ENCODE measurements at places on chromosomes 2 and 18. TPM values are rescaled to one million over a fixed set of nuclear protein-coding genes. Genes with fewer than 3 reads are reported as not detected.
A peak's percentile ranks its signal among the peaks of the same experiment; 100 is the strongest.

The FBXO41 gene
- total RNA-seq: 95.9 TPM

DNA sequence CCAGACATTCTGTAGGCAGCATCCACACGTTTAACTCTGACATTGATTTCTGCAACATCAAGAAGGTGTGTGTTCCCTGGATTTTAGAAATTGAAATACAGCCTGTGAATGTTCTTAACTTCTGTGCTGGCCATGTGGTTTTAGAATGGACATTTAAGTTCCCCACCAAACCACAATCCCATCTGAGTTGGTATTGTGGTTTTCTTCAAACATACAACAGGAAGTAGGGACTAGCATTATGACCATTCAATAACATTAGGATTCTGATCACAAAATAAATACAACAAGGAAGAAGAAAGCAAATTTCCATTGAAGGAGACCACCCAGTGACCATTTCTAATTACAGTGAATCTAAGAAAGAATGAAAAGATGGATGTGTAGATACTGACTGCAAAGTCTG, 51.2 kb downstream of the MAP3K20 start:
- DNase-seq: no peak

DNA sequence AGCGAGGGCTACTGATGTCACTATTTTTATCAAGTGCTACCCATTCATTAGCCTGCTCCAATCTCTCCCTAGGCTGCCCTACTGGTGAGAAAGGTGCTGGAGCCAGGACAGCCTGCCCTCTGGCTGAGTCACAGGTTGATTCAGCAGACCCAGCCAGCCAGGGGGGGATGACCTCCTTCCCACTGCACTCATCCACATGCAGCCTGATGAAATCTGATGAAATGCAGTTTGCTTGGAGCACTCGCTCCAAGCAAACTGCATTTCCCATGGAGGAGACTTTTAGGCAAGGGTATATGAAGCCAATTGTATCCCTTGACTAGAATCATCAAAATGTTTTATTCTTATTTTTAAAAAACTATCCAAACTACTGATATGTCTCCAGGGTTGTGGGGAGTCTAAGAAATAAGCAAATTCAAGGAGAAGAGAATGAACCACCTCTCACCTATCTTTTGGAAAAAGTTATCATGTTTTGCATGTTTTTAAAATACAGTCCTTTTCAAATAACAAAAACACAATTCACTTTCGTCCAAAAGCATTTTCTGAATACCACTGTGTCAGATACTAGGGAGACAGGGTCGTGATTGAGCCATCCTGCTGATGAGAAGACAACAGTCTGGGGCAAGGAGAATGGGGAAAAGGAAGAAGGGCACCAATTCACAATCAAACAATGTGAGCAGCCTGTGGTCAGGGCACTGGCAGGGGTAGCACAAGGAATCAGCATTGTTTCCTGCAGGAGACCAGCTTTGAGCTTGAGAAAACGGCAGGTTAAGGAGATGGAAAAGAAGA, 128.3 kb downstream of the AFF3 start:
- no peak for DNase-seq

The SCG2 gene
- 62.8 TPM for total RNA-seq

The NHEJ1 gene
- total RNA-seq: 10.1 TPM

DNA sequence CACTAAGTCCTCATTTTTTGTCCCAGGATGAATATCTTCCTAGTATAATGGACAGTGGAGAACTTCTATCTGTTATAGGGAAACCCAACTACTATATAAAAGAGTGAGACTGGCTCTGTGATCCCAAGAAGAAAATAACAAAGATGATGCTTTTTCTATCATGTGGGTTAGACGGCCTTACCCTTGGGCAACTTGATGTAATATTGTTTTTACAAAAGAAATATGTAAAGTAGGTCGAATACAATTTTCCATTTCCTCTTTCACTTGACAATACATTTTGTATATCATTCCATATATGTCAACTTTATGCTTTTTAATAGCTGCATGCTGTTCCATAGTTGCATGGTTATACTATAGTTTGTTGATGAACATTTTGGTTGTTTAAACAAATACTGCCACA, 87.5 kb upstream of the SESTD1 start:
- no peak for DNase-seq

GRCh38 chr2:201254081-201254730, 6.1 kb upstream of the CASP8 start:
- no peak for DNase-seq

The RPRM gene
- 21.9 TPM for total RNA-seq

GRCh38 chr18:22344908-22345670, 72.6 kb downstream of the CTAGE1 start:
- DNase-seq: no peak

The LBX2 gene
- total RNA-seq: not detected

GRCh38 chr2:25473758-25474340, 132.1 kb upstream of the DNMT3A start:
- no peak for DNase-seq

GRCh38 chr2:195563857-195564512, 93.0 kb upstream of the SLC39A10 start:
- no peak for DNase-seq

GRCh38 chr18:59767732-59768131, 70.5 kb upstream of the CCBE1 start:
- no peak for DNase-seq

- DNase-seq: peak; percentile 3
Measured at GRCh38 chr18:34122724-34123334, 101.9 kb downstream of the NOL4 start.

The CROCC2 gene
- total RNA-seq: not detected

The RFX8 gene
- 1.8 TPM for total RNA-seq

The GPBAR1 gene
- 0.46 TPM for total RNA-seq

GRCh38 chr2:209942936-209943605, 59.4 kb upstream of the RPE start:
- DNase-seq: no peak

The VPS54 gene
- 16.9 TPM for total RNA-seq

DNA sequence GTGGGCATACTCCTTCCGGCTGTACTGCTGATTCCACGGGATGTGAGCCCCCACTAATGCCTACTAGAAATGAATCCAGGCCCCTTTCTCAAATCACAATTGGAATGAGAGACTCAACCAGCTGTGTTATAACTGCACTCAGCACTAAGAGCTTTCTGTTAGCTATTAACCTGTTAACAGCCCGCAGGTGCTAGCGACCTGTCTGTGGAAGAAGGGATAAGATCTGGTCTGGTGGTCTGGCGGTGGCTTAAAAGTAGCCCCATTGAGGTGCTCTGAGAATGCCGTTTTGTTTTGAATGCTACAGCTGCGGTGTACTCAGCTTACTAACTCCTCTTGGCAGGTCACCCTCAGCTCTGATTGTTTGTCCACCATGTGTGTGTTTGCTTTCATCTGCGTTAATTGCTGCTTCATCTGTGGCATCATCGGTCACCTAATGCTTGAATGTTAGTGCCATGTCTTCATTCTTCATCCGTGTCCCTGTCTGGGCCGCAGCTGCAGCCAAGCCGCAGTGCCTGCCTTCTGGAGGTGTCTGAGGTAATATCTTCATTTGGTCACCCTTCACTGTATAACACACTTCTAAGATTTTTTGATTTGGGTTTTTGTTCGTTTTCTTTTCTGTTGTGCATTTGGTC, 16.3 kb downstream of the RAB12 start:
- no peak for DNase-seq

The ARID5A gene
- 25.9 TPM for total RNA-seq

DNA sequence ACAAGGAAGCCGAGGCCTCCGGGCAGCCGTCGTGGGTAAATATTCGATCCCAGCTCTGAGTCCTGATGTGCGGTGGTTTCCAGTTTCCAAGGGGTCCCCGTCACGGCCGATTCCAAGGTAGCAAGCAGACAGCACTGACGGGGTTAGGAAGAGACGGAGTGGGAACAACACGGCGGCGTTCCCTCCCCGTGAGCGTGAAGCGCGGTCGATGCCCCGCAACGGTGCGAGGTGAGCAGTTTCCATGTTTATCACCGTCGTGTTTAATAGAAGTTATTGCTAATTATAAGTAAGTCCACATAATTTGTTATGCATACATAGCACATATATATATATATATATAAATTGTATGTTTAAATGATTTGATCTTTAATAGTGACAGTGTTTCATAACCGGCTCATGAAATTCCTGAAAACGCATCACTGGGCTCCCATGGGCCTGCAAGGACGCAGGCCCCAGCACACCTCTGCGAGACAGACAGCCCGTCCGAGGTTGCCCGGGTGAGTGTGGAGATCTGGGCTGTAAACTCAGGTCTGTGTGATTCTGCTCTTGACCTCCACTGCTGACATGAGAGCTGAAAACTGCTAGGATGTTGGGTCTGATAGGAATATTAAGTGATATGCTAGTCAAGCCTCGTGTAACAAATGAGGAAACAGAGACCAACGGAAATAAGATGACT, 243.5 kb upstream of the SALL3 start:
- DNase-seq: no peak

DNA sequence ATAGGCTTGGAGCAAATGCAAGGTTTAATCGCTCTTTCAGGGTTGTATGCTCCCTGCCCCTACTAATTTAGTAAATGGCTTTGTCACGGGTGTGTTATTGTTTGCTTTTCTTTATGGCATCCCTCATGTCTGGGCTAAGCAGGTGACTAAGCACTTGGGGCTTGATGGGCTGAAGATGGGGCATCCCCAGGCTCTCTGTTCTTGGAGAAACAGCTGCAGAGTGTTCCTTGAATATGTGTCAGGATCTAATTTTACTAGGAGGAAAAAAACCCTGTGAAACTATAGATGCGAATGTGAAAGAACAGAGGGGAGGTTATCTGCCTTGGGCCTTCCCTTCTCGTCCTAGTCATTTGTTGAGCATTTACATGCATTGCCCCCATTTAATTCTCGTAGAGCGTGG, 94.7 kb upstream of the TAF1B start:
- no peak for DNase-seq

The STRADB gene
- 32.4 TPM for total RNA-seq

DNA sequence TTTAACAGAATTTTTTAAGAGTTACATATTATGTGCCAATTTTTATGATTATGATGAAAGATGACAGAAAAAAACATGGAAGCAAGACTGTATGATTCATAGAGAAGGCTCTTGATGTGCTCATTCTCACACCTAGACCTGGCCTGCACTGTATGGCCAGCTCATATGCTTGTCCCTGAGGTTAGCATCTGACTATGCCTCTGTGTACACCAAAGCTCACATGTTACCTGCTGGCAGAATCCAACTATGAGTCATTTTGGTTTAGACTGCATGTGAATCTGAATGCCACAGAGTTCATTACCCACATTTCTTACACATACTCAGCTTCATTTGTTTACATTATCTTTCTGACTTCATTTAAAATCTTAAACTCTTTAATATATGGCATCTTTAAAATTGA, 139.0 kb downstream of the DSC3 start:
- DNase-seq: no peak

DNA sequence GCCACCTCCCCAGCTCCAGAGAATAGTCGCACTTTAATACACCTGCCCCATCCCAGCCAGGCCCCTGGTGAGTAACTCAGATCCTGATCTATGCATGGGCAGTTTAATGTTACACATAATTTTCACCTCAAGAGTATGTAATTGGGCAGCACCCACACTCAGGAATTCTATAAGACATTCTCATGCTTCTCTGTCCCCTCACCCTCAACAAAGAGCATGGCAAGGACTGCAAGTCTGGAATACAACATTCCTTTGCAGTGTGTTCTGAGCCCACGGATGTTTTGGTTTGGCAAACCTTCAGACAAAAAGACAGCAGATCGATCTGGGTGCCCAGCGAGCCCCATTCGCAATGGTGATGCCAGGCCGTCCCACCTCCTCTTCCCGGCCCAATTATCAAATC, 4.9 kb upstream of the SLC14A1 start:
- DNase-seq: no peak

The RUFY4 gene
- 0.77 TPM for total RNA-seq

- no peak for DNase-seq
Measured at GRCh38 chr2:9773903-9774239, 69.4 kb upstream of the TAF1B start.

The MC2R gene
- not detected for total RNA-seq

DNA sequence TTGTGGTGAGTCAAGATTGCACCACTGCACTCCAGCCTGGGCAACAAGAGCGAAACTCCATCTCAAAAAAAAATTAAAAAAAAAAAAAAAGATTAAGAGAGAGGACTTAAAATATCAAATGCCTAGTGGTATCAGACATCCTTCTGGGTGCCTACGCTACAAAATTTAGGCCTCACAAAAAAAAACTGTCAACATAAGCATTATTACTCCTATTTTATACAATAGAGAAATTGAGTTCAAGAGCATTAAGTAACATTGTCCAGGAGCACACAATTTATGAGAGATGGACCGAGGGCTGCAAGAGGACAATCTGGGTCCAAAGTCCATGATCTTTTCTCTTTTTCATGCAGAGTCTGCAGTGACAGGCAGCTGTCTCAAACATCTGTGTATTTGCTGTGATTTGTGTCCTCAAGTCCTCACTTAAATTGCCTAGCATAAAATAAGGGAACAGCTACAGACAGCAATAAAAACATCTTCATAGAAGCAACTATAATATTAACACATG, 62.4 kb downstream of the OSR1 start:
- DNase-seq: no peak

GRCh38 chr18:51686590-51686989, 489.1 kb upstream of the MEX3C start:
- no peak for DNase-seq

GRCh38 chr2:129656081-129656598, 323.3 kb upstream of the RAB6C start:
- DNase-seq: no peak

DNA sequence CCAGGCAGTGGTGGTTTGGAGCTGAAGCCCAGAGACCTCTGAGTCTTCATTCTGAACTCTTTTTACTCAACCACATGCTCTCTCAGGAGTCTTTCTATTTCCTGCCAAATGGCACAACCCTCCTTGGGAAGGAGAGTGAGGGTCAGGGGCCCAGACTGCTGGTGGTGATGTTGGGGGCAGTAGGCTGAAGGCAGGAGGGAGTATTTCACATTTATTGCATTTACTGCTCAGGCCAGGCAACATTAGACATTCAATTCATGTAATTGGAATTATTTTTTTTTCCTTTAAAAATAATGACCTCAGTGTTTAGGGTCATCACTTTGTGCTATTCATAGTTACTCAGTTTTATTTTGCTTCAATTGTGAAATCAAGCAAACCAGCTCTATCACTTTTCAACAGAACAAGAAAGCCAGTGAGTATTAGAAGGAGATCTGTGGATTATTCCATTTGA, 311.3 kb upstream of the NT5C1B start:
- DNase-seq: no peak

The ASB18 gene
- not detected for total RNA-seq

- no peak for DNase-seq
Measured at GRCh38 chr2:147374423-147374811, 470.4 kb upstream of the ACVR2A start.

GRCh38 chr2:104501342-104501741, 352.6 kb upstream of the POU3F3 start:
- no peak for DNase-seq

GRCh38 chr2:240203031-240203787, 62.8 kb upstream of the OTOS start:
- no peak for DNase-seq

GRCh38 chr2:69422198-69422597, 15.0 kb downstream of the NFU1 start:
- DNase-seq: no peak

GRCh38 chr2:234165421-234165820, 114.9 kb downstream of the SPP2 start:
- DNase-seq: no peak
